A549 treated with ZK216348 at 1 μM for 4 hours (cell line): ENCODE measurements at places on chromosomes 4 and X. TPM values are rescaled to one million over a fixed set of nuclear protein-coding genes. Genes with fewer than 3 reads are reported as not detected.

The EVC gene
- total RNA-seq: 8.3 to 14.9 TPM (median 11.9 TPM) in 5 replicates

The IQCM gene
- not detected in 5 replicates for total RNA-seq

The VCX2 gene
- total RNA-seq: not detected in 5 replicates

The KLF8 gene
- total RNA-seq: 0.07 to 0.14 TPM in 2 of 5 replicates, not detected in the others

The PPP3CA gene
- total RNA-seq: 22.4 to 37.1 TPM (median 27.7 TPM) in 5 replicates

The SPANXN4 gene
- total RNA-seq: not detected in 5 replicates

The RRH gene
- 0.13 to 0.18 TPM (median 0.15 TPM) in 3 of 5 replicates, not detected in the others for total RNA-seq

The RASGEF1B gene
- total RNA-seq: not detected in 5 replicates

The FOXR2 gene
- not detected in 5 replicates for total RNA-seq

The GAGE12E gene
- total RNA-seq: not detected in 5 replicates

The EDA2R gene
- 10.7 to 14.9 TPM (median 12.2 TPM) in 5 replicates for total RNA-seq

The KCNE5 gene
- total RNA-seq: 0.09 to 0.22 TPM (median 0.15 TPM) in 3 of 5 replicates, not detected in the others

The TMPRSS11D gene
- not detected in 5 replicates for total RNA-seq

The SASH3 gene
- not detected in 5 replicates for total RNA-seq

The TEX13D gene
- not detected in 5 replicates for total RNA-seq

The CASP3 gene
- total RNA-seq: 15.2 to 28.7 TPM (median 19.5 TPM) in 5 replicates

The SATL1 gene
- not detected in 5 replicates for total RNA-seq

The GATA1 gene
- total RNA-seq: not detected in 5 replicates

The ERVMER34-1 gene
- 0.28 to 0.60 TPM (median 0.51 TPM) in 5 replicates for total RNA-seq

The RNF212 gene
- 1.5 to 2.5 TPM (median 1.7 TPM) in 5 replicates for total RNA-seq

The GAGE2A gene
- not detected in 5 replicates for total RNA-seq

The VGLL1 gene
- not detected in 5 replicates for total RNA-seq

The APOOL gene
- 6.0 to 9.2 TPM (median 8.5 TPM) in 5 replicates for total RNA-seq

The RGN gene
- not detected in 5 replicates for total RNA-seq

The PFKFB1 gene
- total RNA-seq: 0.11 to 0.20 TPM (median 0.19 TPM) in 3 of 5 replicates, not detected in the others

The YIPF7 gene
- total RNA-seq: not detected in 5 replicates

The DDIT4L gene
- 0.32 to 0.57 TPM (median 0.35 TPM) in 5 replicates for total RNA-seq

The KCTD8 gene
- total RNA-seq: not detected in 5 replicates

The TLR6 gene
- 2.1 to 3.5 TPM (median 3.0 TPM) in 5 replicates for total RNA-seq

The OPHN1 gene
- 1.4 to 2.4 TPM (median 1.5 TPM) in 5 replicates for total RNA-seq

The MAP7D3 gene
- total RNA-seq: 9.5 to 19.8 TPM (median 12.8 TPM) in 5 replicates

The AADAT gene
- 6.7 to 9.7 TPM (median 8.8 TPM) in 5 replicates for total RNA-seq

The CCNA2 gene
- total RNA-seq: 31.8 to 49.6 TPM (median 45.6 TPM) in 5 replicates

The FGFR3 gene
- total RNA-seq: 0.50 to 2.6 TPM (median 2.3 TPM) in 5 replicates

The MAGEB10 gene
- not detected in 5 replicates for total RNA-seq

The CD40LG gene
- not detected in 5 replicates for total RNA-seq

The GIMD1 gene
- total RNA-seq: not detected in 5 replicates

The ADD1 gene
- total RNA-seq: 69.7 to 92.1 TPM (median 81.8 TPM) in 5 replicates

The EMCN gene
- not detected in 5 replicates for total RNA-seq

The C4orf51 gene
- not detected in 5 replicates for total RNA-seq

The STATH gene
- total RNA-seq: not detected in 5 replicates

The RAB40A gene
- total RNA-seq: not detected in 5 replicates

The CPEB2 gene
- total RNA-seq: 7.6 to 11.0 TPM (median 8.2 TPM) in 5 replicates

The AMMECR1 gene
- total RNA-seq: 4.4 to 7.7 TPM (median 6.3 TPM) in 5 replicates

The PCGF3 gene
- 14.2 to 21.6 TPM (median 20.3 TPM) in 5 replicates for total RNA-seq
